ENCODE measurements at places on chromosomes 1 and 21.

GRCh38 chr1:20074055-20074724 is 4.2 kb downstream of the PLA2G5 start:
- DNase-seq, result no peak

DNA sequence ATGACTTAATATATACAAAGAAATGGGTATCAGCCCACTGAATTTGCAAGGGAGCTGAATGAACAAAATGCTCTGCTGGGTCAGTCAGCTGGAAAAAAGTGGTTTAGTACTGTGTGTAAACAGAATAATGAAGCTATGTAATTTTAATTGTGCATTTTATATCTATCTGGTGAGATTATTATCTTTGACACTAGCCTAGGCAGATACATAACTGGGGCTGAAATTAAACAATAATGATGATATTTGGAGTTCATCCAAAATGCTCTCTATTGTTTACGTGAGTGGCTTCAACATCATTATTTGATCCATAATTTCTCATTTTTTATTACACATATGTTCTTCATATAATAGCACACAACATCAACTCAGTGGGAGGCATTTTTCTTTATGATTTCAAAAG is 208.5 kb upstream of the SNX7 start:
- DNase-seq, result no peak

DNA sequence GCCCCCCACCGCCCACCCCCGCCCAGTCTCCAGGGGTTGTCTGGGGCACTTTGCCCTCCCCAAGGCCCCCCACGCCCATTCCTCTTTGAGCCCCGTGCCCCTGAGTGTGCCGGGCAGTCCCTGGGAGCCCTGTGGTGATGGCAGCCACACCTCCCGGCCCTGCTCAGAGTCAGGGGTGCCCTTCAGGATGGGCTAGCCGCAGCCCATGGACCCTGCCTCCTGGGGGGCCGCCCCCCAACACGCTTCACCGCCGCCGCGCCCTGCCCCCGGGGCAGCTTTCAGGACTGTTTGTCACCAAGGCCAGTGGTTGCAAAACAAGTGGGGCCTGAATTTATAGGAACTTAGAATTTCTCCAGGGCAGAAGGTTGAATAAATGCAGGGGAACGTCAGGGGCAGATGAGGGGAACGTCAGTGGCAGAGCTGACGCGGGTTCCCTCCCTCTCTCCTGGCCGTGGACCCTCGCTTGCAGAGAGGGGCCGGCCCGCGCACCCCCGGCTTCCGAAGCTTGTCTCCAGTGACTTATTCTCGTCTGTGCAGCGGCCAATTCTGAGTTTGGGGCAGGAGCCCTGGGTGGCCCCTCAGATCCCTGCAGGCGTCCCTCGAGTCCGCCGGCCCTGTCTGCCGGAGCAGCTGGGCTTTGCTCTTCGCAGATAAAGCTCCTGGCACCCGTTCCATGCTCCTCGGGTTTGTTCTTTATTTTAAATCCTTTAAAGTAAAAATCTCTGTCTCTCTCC is 41.2 kb upstream of the ADARB1 start:
- DNase-seq, result no peak

- peak; percentile 43 for DNase-seq
These were observed 641 bp upstream of the ZBTB21 start for GRCh38 chr21:42010507-42011495.

DNA sequence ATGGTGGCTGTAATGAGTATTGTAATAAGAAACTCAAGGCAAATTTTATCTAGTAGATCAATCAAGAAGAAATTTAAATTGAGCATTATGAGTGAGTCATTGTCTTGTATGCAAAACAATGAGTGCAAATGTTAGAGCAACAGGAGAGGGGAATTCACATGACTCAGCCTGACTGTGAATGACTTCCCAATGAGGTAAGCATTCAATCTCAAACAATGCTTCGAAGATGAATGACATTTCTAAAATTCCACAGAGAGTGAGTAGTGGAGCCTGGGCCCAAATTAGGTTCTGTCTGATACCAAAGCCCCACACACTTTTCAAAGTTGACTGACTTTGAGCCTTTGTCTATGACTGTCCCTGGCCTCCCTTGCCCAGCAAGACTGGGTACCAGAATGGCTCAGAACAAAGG is 738.0 kb downstream of the PTPRU start:
- no peak for DNase-seq

All from renal pelvis (tissue), 12 donors.